ENCODE measurements at places on chromosomes 4 and X.

DNA sequence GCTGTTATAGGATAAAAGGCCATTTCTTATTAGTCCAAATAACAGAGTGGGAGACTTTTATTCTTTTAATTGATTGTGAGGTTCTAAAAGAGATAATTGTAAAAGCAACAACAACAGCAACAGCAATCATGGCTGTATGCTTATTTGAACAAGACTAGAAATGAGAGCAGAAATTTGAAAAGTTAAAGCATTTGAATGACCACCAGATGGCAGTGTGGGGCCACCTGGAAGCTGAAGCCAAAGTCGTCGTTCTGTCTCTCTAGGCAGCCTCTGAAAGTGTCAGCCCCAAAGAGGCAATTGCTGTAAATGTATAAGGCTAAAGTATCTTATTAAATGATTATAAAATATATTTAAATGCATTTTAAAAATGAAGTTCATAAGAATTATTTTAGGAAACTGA is 42.2 kb downstream of the SH2D1A start:
- DNase-seq, result no peak

DNA sequence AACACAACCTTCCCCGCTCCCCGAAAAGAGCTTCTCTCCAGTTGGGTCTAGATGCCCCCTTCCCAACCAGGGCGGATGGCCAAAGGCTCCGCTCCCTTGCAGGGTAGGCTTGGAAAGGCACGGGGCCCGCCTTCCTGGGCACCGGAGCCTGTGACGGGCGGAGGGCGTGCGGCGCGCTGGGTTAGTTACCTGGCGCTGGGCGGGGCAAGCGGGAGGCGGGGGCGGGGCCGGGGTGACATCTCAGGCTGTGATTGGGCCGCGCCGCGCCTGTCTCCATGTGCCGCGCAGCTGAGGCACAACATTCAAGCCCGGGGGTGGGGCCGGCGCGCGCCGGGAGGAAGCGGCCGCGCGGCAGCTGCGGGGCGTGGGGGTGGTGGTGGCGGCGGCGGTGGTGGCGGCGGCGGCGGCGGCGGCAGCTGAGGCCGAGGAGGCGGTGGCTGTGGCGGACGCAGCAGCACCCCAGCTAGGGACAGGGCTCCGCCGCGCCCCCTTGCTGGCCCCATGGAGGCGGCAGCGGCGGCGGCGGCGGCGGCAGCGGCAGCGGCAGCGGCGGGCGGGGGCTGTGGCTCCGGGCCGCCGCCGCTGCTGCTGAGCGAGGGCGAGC is at the start of gene REPS2:
Gene REPS2, plus strand, starts transcription at position 298 of the 604 bp plus-strand sequence. Its CDS starts 204 bp downstream, at position 502.
- peak; percentile 84 for DNase-seq

- no peak for DNase-seq
Observed at GRCh38 chr4:20612313-20612712, 87.9 kb upstream of the PACRGL start.

DNA sequence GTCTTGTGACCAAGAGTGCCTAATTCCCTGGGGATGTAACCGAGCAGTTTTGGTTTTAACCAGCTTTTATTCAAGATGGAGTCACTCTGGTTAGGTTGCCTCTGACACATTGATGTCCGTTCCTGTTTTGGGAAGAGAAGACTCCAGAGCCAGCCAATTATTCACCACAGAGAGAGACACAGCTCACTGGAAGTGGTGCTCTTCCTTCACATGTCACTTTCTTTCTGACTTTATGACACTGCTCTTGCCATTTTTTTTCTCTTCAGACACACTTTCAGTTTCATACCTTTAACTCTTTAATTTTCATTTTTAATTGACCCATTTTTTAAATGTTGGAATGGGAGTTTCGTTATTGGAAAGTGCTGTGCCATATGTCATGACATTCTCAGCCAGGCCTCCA is 418.4 kb upstream of the FSTL5 start:
- DNase-seq, result no peak

DNA sequence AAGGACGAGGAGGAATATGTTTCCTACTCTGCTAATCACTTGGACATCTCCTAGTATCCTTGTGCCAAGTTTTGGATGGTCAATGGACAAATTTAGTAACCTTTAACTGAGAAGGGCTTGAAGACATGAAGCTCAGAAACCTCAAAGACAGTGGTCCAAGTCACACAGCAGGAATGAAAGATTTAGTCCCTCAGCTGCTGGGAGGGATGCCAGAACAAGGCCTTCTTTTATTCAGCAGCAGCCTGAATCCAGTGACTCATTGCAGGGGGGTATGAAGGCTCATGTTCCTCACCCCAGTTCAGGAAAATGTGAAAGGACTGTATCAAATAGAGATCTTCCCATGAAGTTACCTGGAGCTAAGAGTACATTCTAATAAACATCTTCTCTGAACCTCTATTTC is 214.9 kb upstream of the UGT8 start:
- DNase-seq, result no peak

DNA sequence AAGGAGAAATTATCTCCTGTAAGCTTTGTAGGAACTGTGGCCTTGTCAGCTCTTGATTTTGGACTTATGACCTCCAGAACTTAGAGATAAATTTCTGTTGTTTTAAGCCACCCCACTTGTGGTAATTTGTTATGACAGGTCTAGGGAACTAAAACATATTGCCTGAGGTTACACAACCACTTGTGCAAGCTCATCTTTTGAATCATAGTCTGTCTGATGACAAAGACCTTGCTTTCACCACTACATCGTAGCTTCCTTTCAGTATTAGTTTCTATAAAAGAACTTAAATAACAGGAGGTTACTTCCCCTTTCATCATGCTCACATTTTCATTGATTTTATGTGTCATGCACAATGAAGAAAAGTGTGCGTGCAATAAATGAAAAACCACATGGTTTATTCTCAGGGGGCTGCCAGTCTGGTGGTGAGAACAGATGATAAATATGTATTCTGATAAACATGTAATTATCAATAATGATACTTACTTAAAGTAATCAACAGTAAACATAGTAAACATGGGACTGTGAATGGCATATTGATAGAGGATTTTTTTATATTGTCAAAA is 690.0 kb upstream of the HS3ST1 start:
- DNase-seq, result no peak

GRCh38 chrX:45980726-45981125 is 564.5 kb downstream of the ZNF674 start:
- DNase-seq, result no peak

GRCh38 chr4:76215077-76215476 is 1.5 kb upstream of the SCARB2 start:
- no peak for DNase-seq

- DNase-seq, result no peak
Observed at GRCh38 chrX:106619797-106620196, 8.0 kb downstream of the RADX start.

- DNase-seq, result no peak
Observed at GRCh38 chr4:17301869-17302268, 210.0 kb downstream of the QDPR start.

DNA sequence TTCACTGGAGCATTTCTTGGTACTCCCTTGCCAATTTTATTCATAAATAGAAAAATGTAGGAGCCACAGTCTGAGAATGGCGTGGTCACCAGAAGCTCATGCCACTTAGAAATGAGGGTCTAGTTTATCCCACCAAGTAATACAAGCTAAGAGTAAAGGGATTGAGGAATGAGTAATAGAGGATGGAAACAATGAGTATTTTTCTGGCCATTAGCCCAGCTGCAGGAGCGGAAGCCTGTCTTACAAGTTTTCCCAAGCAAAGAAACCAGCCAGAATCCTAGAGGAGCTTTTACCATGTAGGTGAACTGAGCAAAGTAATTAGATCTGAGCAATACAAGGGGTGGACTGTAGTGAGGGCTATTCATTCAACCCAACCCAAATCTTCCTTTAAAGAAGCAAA is 160.7 kb upstream of the NPY2R start:
- DNase-seq, result no peak

DNA sequence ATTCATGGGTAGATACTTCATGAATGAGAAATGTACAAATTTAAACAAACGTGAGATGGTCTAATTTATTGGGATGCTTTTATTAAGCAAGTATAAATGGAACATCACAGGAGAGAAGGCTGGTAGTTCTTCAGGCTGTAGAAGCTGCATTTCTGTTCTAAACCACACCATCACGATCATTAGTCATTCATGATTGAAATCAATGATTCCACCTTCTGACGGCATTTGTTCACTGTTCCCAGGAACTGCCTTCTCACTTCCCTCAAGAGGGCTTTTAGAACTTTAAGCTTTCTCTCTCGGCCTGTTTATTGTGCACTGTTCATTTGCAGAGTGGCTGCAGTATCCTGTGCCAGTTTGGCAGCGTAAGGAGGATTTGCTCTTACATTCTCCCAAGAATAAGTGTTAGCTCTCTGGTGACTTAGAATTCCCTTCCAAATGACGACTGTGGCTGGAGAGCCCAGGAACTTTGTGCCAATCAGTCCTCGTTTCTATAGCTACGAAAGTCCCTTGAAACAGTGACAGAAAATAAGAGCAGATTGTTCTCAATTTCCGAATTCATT is 54.7 kb downstream of the MFAP3L start:
- DNase-seq, result no peak

GRCh38 chrX:153608376-153608775 is 9.4 kb upstream of the CCNQ start:
- DNase-seq, result no peak

- no peak for DNase-seq
Observed at GRCh38 chr4:126678618-126679017, 954.1 kb upstream of the INTU start.

- DNase-seq, result no peak
Observed at GRCh38 chrX:41003506-41004270, 81.6 kb upstream of the USP9X start.

DNA sequence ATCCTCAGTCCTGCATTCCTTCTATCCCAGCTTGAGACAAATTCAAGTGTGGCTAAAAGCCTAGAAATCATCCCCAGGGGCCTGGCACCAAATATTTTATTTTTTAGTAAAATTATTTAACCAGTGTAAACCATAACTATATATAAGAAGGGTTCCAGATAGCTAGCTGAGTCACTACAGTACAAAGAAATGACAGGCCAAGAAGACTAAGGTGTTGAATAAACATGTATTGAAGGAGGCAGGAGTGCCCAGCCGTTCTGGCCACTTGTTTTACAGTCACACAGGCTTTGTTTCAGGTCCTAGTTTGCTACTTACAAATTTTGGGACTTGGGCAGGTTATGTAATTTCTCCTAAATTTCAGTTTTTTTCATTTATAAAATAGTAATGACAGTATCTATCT is 225.9 kb upstream of the PITX2 start:
- DNase-seq, result no peak

DNA sequence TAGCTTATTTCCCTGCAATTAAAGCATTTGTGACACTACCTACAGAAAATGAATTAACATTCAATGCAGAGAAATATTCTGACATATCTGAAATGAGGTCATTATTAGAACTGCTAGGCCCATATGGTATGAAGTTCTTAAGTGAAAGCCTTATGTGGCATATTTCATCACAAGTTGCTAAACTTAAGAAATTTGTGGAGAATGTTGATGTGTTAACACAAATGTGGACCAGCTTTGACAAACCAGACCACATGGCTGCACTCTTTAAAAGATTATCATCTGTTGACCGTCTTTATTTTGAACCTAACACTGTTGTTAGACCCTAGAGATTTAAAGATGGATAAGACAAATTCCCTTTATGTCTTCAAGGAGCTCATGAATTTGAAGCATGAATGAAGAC is 1024.1 kb downstream of the RPA4 start:
- no peak for DNase-seq

- no peak for DNase-seq
Observed at GRCh38 chr4:101200561-101200960, 146.8 kb downstream of the PPP3CA start.

DNA sequence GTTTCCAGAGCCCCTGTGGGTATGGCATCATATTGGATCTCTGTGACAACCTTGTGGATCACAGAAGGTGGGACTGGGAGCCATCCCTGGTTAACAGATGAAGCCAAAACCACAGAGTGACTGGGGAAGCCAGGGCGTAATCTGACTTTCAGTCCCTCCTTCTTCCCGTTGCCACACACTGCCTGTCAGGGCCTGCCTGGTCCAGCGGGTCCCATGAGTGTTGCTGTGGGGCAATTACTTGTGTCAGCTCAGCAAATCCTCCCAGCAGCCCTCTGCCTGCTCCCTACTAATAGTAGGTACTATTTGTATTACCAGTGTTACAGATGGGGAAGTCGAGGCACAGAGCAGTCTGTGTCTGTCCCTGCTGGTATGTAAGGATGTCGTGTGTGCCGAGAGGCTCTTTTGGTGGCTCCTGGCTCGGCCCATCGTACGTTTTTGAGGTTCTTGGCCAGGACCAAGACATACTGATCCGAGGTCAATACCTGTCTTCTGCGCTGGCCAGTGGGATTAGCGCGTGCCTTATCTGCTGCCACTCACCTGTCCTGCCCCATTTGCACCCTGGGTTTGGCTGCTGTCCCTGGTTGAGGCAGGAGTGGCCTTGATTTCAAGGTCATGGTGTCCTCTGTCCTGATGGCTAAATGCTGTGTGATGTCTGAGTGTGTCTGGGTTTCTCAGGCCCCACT is 5.7 kb downstream of the NSG1 start:
- DNase-seq, result no peak

All from suprapubic skin (tissue), 4 donors.